ENCODE measurements at places on chromosomes 4 and X.

DNA sequence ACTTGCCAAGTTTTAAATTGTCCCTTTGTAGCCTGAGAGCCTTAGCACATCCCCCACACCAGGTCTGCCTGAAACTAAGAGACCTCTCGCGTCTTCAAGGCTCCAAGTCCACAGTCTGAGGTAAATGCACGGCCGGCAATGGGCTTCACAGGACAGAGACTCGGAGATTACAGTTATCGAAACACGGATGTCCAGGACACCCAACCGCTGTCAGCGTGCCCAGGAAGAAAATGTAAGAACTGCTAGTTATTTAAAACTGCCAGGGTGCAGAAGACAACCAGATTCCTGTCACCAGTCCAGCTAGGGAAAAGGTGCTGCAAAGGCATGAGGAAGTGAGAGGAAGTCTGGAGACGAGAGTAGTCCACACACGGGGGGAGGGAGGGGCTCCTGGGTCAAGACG, 28.9 kb downstream of the ZNF827 start:
- DNase-seq = no peak

GRCh38 chrX:9341291-9342201, 123.3 kb upstream of the TBL1X start:
- no peak for DNase-seq

DNA sequence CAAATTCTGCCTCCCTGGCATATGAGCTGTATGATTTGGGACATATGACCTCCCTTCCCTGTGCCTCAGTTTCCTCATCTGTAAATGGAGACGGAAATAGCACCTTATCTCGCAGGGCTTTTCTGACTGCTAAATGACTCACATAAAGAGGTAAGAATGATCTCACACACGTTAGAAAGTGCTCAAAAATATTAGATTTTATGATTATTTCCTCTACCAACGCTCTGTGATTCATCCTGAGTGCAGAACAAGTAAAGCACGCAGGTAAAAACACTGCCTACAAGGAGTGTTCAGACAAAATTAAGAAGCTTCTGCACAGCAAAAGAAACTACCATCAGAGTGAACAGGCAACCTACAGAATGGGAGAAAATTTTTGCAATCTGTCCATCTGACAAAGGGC, 21.1 kb downstream of the ACSL1 start:
- DNase-seq = no peak

- no peak for DNase-seq
Observed at GRCh38 chrX:8204169-8204935, 33.3 kb upstream of the VCX2 start.

GRCh38 chrX:150990910-150991309, 7.8 kb downstream of the HMGB3 start:
- DNase-seq = no peak

DNA sequence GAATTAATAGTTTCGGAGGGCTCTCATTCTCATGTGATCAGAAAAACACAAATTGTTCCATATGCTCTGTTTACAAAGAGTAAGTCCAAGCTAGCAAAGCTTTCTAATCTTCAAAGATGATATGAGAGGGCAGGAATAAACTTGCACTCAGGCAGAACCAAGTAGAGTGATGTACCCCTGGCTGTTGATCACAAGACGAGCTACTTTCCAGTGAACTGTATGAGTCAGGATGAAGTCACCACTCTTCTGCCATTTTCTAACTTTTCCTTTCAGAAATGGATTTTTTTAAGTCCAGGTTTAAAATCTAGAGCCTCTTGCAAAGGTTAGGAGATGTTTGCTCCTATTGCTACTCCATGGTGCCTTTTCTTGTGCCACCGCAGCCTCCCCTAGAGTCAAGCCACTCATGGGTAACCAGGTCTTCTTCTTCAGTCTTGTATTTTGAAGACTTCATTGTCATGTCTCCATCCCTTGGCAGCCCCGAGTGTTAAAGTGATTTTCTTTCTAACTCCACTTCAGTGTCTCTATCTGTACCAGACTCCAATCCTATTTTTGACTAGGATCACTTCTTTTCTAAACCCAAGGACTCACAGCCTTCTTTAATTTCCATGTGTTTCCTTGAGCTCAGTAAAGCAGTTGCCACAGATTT, 171.9 kb upstream of the GALNT7 start:
- no peak for DNase-seq

DNA sequence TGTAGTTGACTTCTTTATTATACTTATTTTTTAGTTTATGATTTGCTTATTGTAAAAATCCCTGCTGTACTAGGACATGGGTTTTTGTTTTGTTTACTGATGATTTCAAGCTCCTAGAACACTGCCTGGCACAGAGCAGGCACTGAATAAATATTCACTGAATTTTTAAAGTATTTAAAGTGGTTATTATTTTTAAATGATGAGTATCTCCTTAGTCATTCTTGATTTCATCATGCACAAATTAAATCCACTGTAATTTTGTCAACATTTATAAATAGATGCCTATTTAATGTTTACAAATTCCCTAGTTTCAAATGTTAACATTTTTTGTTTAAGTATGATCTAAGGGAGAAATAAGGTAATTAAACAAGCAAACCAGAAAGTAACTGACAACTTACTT, 367.9 kb upstream of the SLIT2 start:
- DNase-seq = no peak

DNA sequence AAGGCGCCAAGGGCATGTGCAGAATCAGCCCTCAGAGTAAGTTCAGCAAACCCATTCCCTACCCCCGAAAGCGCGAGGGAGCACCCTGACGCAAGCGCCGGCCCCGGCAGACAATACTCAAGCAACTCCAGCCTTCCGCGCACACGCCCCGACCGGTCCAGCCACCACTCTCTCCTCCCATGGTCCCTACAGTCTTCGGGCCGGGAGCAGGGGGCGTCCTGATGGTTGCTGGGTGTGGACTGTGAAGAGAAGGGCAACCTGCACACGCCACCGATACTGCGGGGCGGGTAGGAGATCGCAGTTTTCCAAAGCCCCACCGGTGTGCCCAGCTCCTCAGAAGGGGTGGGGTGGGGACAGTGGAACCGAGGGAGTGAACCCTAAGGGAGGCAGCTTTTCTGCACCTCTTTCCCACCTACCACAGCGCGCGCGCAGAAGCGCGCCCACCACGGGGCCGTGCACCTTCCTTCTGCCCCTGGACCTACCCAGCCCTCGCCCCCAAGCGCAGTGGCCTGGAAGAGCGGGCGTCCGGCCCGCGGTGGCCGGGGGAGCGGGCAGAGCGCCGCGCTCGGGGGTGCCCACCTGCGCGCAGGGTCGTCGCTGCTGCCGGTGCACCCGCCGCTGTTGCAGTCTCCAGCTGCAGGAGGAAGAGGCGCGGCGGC, 650.2 kb upstream of the DIPK2B start:
- no peak for DNase-seq

GRCh38 chrX:103727115-103727514, 16.4 kb downstream of the TMEM31 start:
- no peak for DNase-seq

DNA sequence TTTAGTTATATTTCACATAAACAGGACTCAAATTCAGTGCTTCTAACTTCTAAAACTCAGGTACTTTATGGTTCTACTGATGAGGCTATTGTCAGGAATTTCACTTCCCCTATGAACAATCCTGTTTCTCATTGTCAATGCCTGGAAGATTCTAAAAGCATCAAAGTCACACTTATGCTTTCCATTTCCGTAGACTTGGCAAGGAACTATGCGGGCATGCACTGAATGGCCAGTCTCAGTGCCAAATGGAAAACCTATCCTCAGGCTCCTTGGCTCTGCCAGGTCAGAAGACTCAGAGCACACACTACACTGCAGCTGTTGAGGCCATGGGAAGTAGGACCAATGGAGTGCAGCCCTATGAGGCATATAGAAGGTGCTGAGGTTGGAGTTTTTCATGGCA, 97.0 kb upstream of the PTPN13 start:
- DNase-seq = no peak

DNA sequence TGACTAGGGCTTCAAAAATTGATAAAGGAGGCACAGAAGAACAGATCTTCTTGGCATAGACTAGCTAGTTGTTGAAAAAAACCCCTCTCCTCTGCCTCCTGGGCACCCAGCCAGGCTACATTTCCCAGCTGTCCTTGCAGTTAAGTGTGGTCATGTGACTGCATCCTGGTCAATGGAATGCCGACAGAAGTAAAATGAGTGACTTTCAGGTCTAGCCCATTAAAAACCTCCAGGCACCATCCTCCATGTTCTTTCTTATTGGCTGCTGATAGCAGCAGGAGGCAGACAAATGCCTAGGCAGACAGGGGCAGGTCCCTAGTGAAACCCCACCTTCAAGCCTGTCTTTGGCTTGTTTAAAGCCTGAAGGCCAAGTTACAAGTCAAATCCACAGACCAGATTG, 35.3 kb downstream of the ATXN3L start:
- no peak for DNase-seq

GRCh38 chr4:10101671-10102473, 14.7 kb downstream of the WDR1 start:
- DNase-seq = no peak

DNA sequence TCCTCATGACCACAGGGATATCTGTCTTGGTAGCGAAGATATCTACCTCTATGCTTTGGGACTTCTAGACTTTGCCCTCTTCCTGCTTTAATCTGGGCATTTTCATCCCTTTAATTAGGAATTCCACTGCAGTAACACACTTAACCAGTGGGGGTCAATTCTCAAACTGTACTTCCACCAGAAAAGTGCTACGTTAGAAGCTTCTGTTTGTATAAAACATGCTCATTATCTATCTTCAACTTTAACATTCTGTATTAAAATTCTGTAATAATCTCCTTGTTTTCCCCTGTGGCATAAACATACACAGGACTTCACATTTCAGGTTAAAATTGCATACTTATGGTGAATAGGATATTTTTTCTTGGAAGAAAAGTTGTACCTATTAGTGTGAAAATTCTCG, 105.6 kb downstream of the AMMECR1 start:
- no peak for DNase-seq

- DNase-seq = no peak
Observed at GRCh38 chr4:141513866-141514265, 122.5 kb upstream of the IL15 start.

- no peak for DNase-seq
Observed at GRCh38 chr4:83276299-83277040, 8.1 kb downstream of the COQ2 start.

GRCh38 chr4:163666332-163666873, 171.9 kb downstream of the TMA16 start:
- no peak for DNase-seq

GRCh38 chr4:55008166-55009056, 117.0 kb downstream of the KDR start:
- no peak for DNase-seq
